ENCODE measurements at places on chromosomes 6 and 20. TPM values are rescaled to one million over a fixed set of nuclear protein-coding genes. Genes with fewer than 3 reads are reported as not detected.

- no peak for DNase-seq
Observed at GRCh38 chr6:108651340-108652227, 90.9 kb downstream of the FOXO3 start.

The NUS1 gene
- total RNA-seq: 25.9 TPM

DNA sequence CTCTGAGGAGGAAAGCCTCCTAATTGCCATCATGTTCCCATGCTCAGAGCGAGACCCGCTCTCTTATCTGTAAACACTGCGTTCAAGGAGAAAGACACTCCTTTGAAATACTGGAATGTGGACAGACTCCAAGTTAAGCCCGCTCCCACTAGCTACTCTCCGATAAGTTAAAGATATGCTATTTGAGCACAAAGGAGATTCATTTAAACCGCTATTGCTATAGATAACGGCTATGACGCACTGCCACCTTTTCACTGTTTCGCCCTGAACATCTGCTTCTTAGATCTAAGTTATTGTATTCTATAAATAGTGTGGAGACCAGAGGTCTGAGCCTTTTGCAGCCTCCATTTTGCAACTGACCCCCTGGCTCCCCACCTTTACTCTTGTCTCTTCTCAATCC is 82.3 kb downstream of the GPX5 start:
- DNase-seq: no peak

DNA sequence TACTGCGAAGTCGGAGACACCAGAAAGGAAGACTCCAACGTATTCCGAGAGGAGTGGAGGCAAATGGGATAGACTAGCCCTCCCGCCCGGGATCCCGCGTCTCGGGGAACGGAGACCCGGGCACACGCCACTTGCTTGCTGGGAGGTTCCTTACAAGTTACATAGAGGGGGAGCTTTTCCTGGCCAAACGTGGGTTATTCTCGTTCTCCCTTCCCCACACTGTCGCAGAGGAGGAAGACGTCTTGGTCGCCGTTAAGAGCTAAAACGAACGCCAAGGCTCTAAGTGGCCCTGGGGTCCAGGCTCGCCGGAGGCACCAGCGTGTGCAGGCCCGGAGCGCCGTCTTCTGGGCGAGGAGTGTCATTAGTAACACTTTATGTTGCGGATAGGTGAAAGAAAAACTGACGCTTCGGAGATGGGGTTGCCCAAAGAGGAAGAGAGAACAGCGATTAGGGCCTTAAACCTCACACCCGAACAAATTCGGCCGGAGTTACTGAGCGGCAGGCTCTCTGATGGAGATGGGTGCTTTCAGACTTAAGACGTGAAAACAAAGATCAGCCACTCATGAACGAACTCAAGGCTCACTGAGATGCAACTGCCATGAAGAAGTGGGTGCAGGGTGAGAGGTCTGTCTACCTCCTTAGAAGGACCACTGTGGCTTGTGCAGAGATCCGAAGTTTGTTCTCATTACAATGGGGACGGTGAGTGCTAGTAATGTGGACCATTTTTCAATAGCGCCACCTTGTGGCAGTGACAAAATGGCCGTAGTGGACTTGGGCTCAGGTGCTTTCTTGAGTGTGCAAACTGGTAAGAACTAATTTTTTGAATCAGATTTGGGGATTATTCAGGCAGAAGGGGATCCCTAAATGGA is 11.7 kb upstream of the ZNF311 start:
- peak; percentile 91 for DNase-seq

DNA sequence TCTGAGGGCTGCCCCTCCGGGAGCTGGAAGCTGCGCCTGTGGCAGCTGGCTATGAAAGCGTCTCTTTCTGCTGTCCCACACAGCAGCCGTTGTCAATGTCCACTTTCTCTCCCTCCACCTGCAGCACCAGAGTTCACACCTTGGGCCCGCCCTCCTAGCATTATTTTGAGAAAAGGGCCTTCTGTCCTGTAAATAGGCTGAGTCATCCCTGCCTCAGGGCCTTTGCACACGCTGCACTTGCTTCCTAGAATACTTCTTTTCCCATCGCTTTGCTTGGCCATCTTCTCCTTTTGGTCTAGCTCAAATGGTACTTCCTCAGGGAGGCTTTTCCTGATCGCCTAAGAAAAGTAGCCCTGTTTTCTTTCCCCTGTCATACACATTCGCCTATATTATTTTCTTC is 69.3 kb upstream of the ZNFX1 start:
- no peak for DNase-seq

GRCh38 chr6:6469074-6469473 is 119.4 kb upstream of the LY86 start:
- no peak for DNase-seq

DNA sequence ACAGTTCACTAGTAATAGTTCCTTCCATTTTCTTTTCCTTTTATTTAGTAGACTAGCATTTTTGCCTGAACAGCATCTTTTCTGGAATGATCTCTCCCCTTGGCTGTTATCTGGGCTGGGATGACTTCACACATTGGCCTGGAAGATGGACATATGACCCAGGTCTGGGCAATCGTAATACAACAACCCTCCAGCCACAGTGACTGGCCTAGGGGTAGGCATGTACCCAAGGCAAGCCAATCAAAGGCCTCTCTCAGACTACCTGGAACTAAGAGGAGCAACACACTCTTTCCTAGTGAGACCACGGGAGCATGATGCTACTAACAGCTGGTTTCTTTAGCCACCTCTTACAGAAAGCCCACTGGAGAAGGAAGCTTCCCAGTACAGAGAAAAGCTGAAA is 252.2 kb downstream of the GMPR start:
- DNase-seq: no peak

DNA sequence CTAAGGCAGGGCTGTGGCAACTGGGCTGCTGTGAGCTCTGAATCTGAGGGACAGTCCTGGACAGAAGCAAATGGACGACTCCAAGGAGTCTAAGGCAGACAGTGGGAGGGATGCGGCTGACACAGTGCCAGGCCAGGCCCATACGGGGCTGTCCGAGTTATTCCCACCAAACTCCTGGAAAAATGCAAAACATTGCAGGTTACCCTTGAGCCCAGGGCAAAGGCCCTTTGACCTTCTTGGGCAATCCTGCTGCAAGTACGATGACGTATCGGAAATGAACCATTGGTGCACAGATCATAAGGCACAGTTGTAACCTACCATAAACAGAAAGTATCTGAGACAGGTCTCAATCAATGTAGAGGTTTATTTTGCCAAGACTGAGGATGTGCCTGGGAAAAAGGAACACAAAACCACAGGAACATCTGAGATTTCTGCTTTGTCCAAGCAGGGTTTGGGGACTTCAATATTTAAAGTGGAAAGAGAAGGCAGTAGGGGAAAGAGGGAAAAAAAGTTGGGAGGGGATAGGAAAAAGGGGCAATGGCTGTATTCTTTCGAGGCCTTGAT is 118.9 kb downstream of the DACT2 start:
- DNase-seq: peak; percentile 17

The OR5V1 gene
- not detected for total RNA-seq

The PLTP gene
- 95.4 TPM for total RNA-seq

- DNase-seq: no peak
Observed at GRCh38 chr6:136793363-136793762, 1.1 kb upstream of the MAP3K5 start.

The DEFB118 gene
- total RNA-seq: not detected

GRCh38 chr6:4359108-4359730 is 223.8 kb upstream of the ECI2 start:
- DNase-seq: no peak

- no peak for DNase-seq
Observed at GRCh38 chr6:74671558-74672025, 534.3 kb downstream of the COL12A1 start.

The FITM2 gene
- total RNA-seq: 7.5 TPM

DNA sequence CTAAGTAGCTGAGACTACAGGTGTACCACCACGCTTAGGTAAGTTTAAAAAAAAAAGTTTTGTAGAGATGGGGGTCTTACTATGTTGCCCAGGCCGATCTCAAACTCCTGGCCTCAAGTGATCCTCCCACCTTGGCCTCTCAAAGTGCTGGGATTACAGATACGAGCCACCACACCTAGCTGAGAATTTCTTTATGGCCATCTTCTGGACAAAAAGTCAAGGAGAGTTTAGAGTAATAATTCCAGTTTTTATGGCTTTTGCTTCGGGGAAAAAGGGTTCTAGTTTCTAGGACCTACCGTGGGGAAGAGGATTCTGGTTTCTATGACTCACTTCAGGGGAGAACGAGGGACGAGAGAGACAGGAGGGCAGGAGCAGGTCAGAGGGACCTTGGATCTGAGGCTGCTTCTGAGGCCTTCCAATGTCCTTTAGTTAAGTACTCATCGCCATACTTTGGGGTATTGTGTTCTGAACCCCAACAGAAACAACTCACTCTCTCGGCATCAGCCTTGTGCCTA is 69.3 kb upstream of the IER3 start:
- no peak for DNase-seq

DNA sequence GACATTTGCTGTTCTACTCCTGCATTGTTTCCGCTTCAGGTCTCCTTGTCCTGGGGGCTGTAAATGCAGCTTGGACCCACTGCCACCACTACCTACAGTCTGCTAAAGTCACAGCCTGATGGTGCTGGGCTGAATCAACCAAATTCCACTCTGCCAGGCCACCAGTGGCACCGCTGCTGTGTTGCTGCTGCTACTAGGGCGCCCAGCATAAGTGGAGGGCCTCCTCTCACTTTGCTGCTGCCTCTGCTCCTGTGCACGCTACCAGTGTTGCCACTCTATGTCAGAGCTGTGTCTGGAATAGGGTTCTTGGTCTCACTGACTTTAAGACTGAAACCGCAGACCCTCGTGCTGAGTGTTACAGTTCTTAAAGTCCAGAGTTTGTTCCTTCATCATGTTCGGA is 1.4 kb upstream of the SSR1 start:
- DNase-seq: no peak

The BPI gene
- 2.3 TPM for total RNA-seq

- no peak for DNase-seq
Observed at GRCh38 chr6:90251295-90251992, 45.2 kb downstream of the BACH2 start.

The FAXC gene
- 0.49 TPM for total RNA-seq

The REM1 gene
- 7.2 TPM for total RNA-seq

The HMGN4 gene
- total RNA-seq: 40.3 TPM

DNA sequence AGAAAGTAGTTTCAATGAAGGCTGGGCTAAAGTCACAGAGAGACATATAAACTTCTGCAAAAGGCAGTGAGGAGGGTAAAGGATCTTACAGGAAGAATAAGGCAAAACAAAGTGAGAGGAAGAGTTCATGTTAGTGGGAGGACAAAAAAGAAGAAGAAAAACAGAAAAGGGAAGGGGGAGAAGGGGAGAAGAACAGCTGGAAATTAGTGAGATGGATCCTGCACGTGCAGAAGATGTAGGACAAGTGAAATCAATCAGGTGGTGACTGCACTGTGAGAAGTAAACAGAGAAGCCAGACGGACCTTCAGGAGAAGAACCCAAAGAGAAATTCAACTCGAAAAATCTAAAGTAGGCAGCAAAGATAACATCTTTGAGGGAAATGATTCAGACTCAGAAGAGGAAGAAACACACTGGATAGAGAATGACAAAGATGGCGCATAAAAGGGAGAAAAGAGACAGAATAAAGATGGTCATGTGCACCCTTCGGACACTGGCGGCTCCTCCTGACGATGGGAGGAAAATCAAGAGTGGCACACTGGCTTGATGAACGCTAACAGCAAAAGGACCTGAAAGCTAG is 105.9 kb downstream of the MYB start:
- DNase-seq: no peak

DNA sequence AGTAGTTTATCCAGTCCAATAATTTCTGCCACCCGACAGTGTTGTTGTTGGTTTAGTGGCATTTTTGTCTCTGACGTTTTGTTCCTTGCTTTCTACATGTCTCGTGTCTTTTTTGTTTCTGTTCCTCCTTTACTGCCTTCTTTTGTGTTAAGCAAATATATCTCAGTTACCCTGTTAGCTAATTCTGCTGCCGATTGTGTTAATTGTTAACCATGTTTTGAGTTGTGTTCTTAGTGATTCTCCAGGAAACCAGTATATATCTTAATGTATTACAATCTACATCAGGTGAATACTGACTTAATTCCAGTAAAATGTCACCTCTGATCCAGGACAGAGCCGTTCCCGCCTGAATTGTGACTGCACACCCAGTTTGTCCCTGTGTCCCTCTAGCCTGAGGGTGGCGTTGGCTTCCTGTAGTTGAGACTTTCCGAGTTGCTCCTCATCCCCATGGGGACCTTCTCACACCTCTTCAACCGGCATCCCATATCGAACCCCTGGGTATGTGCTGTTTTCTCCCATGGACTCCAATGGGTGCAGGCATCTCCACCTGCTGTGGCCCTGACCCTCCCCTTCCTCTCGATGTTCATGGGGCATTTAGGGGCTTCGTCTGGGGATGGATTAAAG is 35.8 kb upstream of the BHLHE23 start:
- no peak for DNase-seq

DNA sequence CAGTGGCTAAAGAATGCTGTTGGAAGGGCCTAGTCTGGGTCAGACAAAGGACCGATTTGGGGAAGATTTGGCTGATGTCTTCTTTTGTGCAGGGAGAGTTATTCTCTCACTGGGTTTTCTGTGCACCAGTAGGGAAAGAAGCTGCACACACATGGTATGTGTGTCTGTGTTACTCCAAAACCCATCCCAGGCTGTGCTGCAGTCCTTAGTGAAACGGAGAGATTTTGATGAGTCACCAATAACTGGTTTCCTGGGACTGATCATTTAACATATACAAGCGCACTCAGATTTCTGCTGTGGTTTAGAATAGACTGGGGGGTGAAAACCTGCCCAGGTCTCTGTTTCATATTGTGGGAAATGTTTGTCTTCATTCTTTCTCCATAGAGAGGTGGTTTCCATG is 1049.8 kb downstream of the KIF16B start:
- no peak for DNase-seq

GRCh38 chr6:113818578-113818977 is 38.6 kb upstream of the MARCKS start:
- no peak for DNase-seq

The KCNK16 gene
- total RNA-seq: not detected

DNA sequence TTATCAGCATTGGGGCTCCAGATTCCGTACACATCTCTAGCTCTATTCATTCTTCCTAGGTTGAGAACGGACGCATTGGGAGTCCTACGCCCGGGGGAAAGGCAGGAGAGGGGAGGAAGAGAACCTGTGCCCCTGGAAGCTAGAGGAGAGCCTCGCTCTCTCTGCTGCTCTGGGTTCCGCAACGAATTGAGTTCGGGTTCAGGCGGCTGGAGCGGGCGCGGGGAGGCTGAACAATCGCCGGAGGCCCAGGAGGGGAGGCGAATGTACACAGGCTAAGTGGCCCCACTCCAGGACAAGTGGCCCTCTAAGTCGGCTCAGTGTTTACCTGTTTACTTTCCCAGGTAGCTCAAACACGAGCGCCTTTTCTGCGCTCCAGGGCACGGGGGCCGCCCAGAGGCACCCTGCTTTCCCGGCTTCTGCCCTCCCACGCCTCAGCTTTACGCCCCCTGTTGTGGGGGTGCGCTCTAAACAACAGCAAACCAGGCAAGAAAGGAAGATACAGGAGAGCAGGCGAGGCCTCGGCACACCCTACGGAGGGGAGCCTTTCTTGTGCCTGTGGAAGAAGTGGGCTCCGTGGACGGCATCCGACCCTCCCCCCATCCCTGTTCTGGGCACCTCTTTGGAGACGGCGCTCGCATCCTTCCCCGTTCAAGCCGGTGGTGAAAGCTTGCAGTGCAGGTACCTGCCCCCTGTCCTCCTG is 4.6 kb upstream of the NKX2-2 start:
- DNase-seq: no peak

GRCh38 chr6:109791301-109791700 is 100.2 kb downstream of the FIG4 start:
- no peak for DNase-seq

The OXT gene
- total RNA-seq: not detected

Data from sciatic nerve (tissue), 2 donors.